ENCODE measurements at places on chromosomes 5 and 9.

- no peak for DNase-seq
Measured at GRCh38 chr9:120327322-120327721, 252.6 kb downstream of the CDK5RAP2 start.

GRCh38 chr5:83434946-83435345, 36.6 kb upstream of the VCAN start:
- DNase-seq, result peak; percentile 22

DNA sequence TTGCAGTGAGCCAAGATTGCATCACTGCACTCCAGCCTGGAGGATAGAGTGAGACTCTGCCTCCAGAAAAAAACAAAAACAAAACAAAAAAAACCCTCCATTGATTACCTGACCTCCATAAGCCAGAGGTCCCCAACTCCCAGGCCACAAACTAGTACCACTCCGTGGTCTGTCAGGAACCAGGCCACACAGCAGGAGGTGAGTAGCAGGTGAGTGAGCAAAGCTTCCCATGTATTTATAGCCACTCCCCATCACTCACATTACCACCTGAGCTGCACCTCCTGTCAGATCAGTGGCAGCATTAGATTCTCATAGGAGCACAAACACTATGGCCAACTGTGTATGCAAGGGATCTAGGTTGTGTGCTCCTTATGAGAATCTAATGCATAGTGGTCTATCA, 13.7 kb upstream of the BTF3 start:
- no peak for DNase-seq

GRCh38 chr9:114687034-114687433, 5.0 kb upstream of the TEX48 start:
- no peak for DNase-seq

GRCh38 chr5:94240134-94240533, 378.3 kb downstream of the KIAA0825 start:
- DNase-seq, result no peak

DNA sequence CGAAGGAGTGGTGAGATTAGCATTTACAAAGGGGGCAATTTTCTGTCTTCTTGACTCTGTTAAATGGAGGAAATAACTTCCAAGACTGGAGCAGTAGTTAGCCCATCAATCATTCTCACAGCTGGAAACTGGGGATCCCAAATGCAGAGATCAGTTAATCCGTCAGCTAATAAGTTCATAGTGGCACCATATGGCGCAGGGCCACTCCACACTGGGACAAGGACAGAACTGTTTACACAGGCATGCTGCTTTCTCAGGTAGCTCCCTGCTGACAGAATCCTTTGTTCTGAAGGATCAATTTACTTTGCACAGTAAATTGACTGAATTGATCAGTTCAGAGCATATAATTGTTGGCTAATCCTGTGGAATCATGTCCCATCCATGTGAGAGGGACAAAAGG, 395.7 kb downstream of the TMEM161B start:
- DNase-seq, result no peak

Measured in femur (tissue), 1 donor.